ENCODE measurements at places on chromosomes 5 and 9.

DNA sequence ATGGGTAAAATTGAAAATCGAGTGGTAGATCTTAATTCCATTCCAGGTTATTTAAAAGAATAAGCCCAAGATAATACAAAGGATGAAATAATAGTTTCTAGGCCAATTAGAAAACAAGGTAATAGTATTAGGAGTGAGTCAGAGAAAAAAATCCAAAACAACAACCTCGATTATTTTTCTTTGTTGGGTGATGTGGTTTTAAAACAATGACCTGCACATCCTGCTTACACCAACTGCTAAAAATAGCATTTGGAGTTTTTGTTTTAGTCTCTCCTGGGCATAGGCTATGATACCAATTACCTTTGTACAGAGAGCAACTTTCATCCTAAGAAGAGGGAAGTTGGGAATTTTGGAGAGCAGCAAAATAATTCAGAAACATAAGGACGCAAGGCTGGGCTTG lies 101.7 kb upstream of the MYO10 start:
- no peak for DNase-seq

- DNase-seq = no peak
These were observed 13.1 kb downstream of the TMOD1 start for GRCh38 chr9:97514531-97514930.

GRCh38 chr5:149765932-149766331 lies 35.8 kb downstream of the PPARGC1B start:
- DNase-seq = peak; percentile 52

DNA sequence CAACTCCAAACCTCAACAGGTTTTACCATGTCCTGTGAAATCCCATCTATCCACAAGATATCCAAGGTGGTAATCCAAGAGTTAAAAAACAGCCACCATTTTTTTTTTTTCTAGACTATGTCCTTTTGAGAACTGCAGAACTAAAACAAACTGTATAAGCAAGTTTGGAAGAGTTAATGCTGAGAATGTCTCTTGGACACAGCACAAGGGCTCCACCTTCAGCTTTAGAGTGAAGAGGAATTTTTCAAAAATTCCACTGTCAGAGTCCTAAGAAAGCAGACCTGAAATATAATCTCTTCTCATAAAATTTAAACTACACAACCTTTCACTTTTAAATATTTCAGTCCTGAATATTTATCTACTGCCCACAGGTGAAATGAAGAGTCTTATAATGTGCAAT lies 167.8 kb upstream of the CCNG1 start:
- no peak for DNase-seq

DNA sequence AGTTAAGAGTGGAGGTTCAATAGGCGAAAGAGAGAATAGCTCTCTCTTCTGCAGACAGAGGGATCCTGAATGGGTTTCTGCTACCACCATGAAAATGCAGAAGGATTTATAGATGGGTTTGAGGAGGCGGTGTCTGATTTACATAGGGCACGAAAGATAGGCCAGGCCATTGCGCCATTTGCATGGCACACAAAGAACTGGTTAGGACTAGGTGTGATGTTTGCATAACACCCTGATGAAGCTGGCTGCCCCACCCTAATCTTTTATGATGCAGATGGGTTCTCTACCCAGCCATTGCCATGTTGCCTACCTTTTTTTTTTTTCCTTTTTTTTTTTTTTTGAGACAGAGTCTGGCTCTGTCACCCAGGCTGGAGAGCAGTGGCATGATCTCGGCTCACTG lies 51.4 kb upstream of the PDZD2 start:
- no peak for DNase-seq

GRCh38 chr5:92729088-92729487 lies 851.9 kb downstream of the NR2F1-AS1 start:
- DNase-seq = no peak

- DNase-seq = no peak
These were observed 294.0 kb upstream of the SMARCA2 start for GRCh38 chr9:1721196-1721595.

GRCh38 chr5:133199417-133200178 lies 147.8 kb downstream of the HSPA4 start:
- no peak for DNase-seq

- no peak for DNase-seq
These were observed 31.0 kb downstream of the HMHB1 start for GRCh38 chr5:143842920-143843319.

DNA sequence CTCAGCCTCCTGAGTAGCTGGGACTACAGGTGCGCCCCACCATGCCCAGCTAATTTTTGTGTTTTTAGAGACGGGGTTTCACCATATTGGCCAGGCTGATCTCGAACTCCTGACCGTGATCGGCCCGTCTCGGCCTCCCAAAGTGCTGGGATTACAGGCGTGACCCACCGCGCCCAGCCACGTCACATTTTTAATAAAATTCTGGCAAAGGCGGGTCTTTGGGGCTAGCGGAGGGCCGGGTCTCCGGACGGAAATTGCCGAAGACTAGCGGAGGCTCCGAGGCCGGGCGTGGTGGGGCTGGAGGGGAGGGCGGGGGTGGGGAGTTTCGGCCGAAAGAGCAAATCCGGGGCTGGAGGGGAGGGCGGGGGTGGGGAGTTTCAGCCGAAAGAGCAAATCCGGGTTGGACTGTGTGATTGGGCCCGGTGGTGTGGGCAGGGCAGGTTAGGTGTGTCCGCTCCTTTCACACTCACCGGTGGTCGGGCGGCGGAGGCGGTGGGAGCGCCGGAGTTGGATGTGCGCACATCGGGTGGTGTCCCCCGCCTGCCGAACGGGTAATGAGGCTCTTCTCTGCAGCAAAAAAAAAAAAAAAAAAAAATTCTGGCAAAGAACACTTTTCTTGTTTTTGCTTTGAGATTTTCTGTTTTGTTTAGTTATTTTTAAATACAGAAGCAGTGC lies 27.1 kb downstream of the RUFY1 start:
- no peak for DNase-seq

DNA sequence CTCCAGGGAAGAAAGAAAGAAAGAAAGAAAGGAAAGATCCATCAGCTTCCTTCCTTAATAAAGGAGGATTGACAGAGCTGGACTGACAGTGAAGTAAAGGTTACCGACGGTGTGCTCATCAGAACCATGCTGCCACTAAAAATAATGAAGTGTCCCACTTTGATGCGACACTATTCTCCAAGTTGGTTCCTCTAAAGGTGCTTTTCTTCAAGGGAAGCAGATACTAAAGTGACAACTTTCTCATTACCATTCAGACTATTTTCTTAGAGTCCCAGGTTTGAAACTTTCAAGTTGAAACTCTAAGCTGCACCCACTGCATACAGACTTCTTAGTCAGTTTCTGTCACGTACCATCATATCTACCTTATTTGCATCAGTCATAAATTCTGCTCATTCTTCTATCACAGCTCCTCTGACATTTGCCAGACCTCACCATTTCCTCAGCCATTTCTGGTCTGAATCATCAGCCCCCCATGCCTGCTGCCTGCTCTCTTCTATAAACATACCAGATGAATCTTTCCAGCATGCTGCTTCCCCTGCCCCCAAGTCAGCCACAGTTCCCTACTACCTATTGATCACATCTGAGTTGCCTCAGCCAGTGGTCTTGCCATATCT lies 177.6 kb downstream of the DEPDC1B start:
- peak; percentile 83 for DNase-seq
